ENCODE measurements at places on chromosomes 7 and 10.

DNA sequence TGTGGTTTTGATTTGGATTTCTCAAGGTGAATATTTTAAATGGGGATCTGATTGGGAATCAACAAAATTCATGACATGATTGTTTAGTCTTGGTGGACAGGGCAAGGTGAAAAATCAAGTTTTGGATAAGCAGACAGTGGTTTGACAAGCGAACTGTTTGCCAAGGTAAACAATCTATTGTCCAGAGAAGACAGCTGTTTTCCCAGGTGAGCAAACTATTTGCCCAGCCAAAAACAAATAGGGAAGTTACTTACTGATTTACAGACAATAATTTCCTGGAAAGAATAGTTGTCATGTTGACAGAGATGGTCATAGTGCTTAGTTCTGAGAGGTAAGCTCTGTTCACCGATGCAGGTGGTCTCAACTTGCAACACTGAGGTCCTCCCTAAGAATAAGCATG is 94.0 kb upstream of the STEAP1B start:
- DNase-seq = no peak

- DNase-seq = no peak
Measured at GRCh38 chr10:29681676-29682448, 47.1 kb upstream of the SVIL start.

DNA sequence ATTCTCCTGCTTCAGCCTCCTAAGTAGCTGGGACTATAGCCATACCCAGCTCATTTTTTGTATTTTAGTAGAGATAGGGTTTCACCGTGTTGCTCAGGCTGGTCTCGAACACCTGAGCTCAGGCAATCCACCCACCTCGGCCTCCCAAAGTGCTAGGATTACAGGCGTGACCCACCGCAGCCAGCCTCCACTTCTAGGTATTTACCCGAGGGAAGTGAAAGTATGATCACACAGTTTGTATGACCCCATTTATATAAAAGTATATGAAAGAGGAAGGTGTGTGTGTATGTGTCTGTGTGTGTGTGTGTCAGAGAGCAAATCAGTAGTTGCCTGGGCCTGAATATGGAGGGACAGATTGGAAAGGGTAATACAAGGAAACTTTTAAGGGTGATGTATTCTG is 2.0 kb upstream of the PURB start:
- no peak for DNase-seq

DNA sequence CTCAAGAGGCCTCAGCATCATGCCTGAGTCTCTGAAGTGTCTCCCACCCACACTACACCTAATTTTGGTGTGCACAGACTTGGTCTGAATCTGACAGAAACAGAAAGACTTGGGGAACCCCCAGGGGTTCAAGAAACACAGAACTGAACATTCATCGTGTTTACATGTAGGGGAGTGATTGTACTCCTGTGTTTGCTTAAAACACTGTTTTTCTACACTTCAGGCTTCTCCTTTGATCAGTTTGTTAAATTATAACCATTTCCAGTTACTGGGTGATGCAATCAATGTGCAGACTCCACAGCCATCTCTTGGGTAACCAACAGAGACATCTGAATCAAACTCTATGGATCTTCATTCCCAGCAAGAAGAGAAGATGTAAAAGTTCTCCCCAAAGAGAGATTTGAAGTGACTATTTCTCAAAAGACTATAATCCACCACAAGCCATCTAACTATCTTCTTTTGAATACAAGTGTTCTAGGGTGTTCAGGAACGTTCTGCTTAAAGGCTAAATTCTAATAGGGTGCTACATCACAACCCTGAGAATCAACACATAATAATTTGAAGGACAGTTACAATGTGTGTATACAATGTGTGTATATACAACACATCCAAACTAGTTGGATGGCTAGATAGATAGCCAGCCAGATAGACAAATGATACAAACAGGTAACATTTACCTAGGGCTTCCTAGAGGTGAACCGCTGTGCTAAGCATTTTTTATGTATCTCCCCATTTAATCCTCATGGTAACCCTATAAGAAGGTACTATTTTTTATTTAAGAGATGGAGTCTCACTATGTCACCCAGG is 34.2 kb downstream of the DNAJC12 start:
- DNase-seq = no peak

GRCh38 chr10:109982812-109983211 is 25.0 kb upstream of the ADD3 start:
- no peak for DNase-seq

DNA sequence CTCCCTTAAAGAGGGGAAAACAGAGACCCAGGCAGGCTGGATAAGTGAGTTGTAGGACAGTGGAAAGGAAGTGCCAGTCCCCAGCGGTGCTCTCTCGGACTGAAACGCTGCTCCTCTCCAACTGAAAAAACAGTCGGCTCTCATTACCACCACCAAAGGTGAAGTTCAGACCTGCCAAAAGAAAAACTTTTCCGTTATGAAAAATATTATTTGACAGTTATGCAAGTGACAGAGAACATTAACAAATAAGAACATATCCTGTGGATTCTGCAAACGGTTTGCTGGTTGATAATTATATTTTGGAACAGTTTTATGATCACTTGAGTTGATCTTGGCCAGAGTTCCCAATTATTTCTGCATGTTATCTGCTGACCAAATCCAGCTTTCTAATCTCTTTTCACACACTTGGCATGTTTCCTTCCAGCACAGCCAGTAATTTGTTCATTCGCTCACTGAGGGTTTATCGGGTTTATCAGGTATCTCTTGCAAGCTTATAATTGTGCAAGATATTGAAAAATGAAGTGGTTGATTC is 82.6 kb downstream of the PTPRE start:
- DNase-seq = no peak

DNA sequence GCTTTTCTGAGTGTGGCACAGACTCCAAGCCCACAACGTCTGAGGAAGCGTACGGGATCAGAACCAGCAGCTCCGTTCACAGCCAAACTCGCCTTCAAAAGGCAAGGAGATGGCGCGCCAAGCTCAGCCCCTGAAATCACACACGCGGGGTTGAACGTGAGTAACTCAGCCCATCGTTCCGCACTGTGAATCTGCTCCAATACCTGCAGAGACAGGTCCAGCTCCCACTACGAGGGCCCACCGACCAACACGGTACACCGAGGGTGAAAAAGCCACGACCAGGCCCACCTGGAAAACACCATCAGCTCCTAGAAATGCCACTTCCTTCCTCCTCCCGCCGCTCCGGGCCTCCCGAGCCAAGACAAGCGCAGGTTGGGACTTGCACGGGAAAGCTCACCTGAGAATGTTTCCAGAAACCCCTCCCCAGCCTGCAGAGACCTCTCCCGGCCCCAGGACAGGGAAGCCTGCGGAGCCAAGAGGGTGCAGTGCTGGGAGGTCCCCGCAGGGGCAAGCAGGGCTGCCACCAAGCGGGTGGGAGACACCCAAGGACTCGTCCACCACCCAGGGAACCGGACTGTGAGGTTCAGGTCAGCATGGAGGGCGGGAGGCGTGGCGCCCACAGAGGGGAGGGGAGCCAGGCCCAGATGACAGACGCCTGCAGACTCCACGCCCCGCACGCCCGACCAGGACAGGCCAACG is 93.9 kb upstream of the PDGFA start:
- no peak for DNase-seq

DNA sequence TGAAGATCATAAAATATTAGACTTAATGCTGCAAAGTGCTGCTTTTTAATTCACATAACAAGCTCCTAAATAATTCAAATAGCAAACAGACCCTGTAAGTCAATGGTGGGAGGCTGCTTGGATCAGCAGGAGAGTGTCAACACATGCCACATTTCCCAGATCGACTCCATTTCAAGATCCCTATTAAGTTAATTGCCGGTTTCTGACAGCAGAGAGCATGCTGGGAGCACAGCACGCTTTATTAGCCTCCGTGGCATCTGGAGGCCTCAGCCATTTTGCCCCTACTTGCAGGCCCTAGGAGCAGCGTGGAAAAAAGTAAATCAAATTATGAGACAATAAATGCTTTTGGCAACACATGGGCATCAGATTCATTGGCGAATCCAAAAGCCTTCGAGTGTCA is 201.0 kb downstream of the EMX2 start:
- DNase-seq = no peak

GRCh38 chr10:48547061-48547895 is 57.6 kb downstream of the ARHGAP22 start:
- DNase-seq = no peak

DNA sequence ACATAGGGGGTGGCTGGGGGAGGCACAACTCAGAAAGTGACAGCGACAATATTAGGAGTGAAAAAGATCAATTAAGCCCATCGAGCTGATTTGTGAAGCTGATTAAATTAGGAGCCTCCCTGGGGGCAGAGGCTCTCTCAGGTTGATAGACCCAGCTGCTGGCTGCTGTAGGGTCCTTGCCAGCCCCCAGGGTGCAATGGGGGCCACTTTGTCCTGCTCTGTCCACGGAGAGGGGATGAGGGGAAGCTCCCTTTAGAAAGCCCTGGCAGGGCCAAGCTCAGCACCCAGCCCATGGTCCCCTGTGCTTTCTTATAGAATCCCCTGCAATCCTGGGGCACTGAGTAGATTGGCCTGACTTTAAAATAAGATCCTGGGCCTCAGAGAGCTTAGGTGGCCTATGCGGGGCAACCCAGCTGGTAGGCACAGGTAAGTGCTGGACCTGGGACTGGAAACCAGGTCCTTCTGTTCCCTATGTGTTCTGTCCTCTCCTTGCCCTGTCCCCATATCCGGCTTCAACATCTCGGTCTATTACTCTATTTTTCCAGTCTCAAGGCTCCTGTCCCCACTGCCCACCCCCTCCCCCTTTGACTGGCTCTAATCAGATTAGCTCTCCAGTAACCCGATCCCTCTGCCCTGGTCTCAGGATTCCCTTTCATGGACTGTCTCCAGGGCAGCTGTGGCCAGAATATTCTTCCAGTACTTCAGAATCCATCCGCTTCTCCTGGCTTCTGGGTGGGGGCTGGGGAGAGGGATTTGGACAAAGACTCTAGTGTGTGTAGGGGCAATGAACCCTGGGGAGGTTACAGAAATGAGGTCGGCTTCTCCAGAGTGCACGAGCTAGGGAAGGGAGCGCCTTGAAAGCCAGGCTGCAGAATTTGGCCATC is 259.6 kb downstream of the RPS24 start:
- DNase-seq = no peak

GRCh38 chr10:53572799-53573198 is 800.2 kb upstream of the MBL2 start:
- no peak for DNase-seq

DNA sequence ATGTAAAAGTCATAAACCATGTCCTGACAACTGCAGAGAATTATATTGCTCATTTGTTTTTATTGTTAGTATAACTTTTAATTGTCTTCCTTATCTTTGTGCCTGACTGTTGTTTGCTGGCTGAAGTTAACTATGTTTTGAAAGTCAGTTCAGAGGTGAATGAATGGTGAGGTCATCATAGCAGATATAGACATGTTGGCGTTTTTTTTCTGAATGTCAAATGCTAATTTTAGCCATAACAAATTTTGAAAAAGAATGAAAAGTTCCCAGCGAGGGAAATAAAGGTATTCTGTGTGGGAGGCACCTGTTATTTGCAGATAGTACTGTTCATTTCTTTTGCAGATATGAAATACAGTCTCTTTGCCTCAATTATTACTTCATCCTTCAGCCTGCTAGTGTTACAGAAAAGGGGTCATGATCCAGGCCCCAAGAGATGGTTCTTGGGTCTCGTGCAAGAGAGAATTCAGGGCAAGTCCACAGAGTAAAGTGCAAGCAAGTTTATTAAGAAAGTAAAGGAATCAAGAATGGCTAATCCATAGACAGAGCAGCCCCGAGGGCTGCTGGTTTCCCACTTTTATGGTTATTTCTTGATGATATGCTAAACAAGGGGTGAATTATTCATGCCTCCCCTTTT is 96.5 kb downstream of the CAMK1D start:
- no peak for DNase-seq

GRCh38 chr10:71476228-71477011 is 79.7 kb downstream of the CDH23 start:
- no peak for DNase-seq

- DNase-seq = no peak
Measured at GRCh38 chr10:97683556-97684367, 3.3 kb downstream of the AVPI1 start.

- no peak for DNase-seq
Measured at GRCh38 chr10:71383972-71384687, 12.6 kb upstream of the CDH23 start.
